Hematopoietic multipotent progenitor cell treated with erythropoietin and hydrocortisone succinate and interleukin-3 and kit ligand, for 15 days (in vitro differentiated cells): ENCODE measurements at places on chromosomes 6 and 20.

DNA sequence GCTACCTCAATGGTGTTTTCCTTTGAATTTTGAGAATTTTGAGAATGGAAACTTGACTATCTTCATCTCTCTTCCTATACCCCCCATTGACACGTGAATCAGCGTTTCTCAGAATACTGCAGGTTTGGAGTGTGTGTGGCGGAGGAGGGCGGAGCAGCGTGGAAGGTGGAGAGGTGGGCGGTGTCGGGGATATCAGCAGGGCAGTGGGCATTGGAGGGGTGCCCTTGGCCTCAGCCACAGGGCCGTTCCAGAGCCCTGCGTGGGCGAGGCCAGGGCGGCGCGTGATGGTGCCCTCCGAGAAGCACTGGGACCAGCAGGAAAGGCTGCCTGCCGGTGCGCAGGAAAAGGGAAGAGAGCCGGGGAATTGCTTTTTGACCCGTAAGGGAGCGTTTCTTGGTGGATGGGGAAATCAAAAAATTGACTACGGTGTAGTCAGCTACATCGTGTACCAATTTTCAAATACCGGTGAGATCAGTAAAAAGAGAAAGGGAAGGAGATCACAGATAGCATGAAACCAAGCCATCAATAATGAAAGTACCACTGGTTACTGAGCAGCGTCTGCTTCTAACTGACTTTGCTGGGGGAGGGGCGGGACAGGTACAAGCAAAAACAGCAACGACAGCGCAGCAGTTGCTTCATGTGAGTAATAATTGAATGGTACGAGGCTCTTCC is 82.7 kb upstream of the DUSP22 start:
- no peak for DNase-seq

DNA sequence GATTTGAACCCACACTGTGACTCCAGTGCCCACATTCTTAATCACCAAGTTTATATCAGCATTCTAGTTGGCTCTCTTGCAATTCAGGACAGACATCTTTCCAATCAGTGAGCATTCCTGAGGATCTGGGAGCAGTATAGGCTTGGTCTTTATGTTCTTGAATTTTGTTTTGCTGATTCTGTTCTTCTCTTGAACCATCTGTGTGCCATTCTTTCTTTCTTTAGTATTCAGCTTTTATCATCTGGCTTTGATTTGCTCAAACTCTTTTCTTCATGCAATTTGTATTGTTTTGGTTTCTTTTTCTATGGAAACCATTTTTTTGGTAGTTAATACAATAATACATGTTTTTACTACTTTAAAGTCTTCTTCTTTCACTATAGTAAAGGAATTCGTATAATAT is 162.4 kb downstream of the CD109 start:
- no peak for DNase-seq

DNA sequence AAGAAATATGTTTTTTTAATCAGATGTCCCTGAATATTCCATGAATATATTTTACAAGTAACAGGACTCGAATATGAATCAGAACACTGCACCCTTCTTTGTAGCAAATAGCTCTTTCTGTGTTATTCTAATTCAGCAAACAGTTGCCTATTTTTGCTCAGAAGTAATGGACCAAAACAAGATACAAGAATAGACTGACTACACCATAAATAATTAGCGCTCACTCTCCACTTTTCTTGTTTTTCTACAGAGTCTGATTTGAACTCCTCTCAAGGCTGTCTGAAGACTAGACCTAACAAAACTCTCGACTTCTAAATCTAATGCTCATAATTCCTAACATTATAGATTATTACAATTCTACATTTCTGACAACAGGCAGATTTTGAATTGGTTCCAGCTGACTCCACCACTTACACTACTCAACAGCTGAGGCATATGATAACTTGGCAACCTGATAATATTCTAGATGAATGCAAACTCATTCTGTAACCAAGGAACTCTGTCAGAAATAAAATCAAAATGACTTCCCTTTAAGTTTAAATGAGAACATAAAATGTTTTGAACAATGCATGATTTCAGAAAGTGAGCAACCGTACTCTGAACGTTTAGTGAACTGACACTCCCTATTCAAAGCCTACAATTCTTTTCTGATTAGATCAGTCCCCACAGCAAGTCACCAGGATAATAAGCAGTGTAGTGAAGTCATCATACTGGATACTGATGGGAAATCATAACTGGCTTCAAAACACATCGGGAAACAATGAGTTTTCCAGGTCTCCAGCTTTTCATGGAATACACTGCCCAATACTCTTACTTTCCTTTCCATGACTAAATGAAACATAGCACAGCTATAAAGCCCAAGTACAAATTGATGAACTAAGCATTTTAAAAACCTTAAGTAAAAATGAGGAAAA is 114.2 kb upstream of the BEND6 start:
- DNase-seq: no peak

DNA sequence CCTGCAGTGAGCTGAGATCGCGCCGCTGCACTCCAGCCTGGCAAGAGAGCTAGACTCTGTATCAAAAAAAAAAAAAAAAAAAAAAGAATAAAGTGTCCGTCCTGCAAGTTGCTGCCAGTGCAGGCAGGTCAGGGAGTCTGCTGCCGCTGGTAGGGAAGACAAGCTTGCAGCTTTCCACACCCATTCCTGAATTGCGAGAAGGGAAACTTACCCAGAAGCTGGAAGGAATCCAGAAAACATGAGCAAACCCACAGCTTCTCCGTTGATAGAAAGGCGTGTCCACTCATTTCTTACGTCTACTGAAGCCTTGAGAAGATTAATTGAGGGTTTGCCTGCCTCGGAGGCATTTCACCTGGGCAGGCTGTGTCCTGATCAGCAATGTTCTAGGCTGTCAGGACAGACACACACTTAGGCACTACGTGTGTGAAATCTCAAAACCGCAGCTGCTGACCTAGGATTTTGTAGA is 61.6 kb upstream of the DSP start:
- no peak for DNase-seq

DNA sequence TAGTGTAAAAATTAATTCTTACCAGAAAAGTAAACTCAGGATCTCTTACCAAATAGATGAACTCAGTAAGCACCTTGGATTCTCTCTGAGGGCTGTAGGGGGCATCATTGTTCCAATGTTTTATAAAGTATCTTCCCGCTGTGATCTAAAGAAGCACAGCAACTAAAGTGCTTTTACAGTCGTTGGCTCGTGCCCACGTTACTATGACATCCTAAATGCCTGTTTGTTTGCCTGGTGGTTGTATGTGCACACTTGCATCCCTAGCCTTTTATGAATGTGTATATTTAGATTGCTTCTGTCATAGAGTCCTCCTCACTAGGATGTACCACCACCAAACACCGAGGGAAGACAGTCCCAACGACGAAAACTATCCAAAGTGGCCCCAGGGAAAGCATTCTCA is 34.5 kb downstream of the SLX4IP start:
- DNase-seq: peak; percentile 78

- no peak for DNase-seq
Observed at GRCh38 chr6:57205550-57206328, 16.4 kb downstream of the RAB23 start.

DNA sequence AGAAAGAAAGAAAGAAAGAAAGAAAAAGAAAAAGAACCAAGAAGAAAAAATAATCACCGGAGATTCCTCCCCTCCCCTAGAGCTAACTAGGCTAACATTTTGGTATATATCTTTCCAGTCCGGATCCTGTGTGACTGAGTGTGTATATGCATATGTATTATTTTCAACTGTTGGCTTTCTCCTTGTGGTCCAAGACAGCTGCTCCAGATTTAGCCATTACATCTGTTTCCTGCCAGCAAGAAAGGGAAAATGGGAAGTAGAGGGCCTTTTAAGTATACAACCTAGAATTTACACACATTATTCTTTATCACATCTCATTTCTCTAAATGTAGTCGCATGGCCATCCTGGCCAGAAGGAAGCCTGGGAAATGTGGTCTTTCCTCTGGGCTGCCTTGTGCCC is 15.2 kb downstream of the SLC52A3 start:
- DNase-seq: no peak

DNA sequence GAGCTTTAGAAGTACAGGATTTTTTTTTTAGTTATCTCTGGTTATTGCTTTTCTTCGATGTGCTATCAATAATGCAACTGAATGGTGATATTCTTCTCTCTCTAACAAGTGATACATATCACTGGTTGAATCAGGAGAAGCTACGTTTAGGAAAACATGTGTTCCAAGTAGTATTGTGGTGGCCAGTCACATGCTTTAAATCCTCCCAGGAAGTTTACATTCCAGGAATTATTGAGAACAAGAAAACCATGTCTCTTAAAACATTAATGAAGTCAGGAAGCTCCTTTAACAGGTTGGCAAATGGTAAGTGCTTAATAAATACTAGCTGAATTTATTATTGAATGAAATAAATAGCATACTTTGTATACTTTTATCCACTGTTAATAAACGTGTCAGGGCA is 371.1 kb downstream of the BCKDHB start:
- no peak for DNase-seq

GRCh38 chr20:41340327-41341055 is at the start of gene LPIN3:
TSS of gene LPIN3 (plus strand) at chr20:41340821. CDS start at chr20:41345804, 4,983 bp downstream.
- DNase-seq: peak; percentile 68

DNA sequence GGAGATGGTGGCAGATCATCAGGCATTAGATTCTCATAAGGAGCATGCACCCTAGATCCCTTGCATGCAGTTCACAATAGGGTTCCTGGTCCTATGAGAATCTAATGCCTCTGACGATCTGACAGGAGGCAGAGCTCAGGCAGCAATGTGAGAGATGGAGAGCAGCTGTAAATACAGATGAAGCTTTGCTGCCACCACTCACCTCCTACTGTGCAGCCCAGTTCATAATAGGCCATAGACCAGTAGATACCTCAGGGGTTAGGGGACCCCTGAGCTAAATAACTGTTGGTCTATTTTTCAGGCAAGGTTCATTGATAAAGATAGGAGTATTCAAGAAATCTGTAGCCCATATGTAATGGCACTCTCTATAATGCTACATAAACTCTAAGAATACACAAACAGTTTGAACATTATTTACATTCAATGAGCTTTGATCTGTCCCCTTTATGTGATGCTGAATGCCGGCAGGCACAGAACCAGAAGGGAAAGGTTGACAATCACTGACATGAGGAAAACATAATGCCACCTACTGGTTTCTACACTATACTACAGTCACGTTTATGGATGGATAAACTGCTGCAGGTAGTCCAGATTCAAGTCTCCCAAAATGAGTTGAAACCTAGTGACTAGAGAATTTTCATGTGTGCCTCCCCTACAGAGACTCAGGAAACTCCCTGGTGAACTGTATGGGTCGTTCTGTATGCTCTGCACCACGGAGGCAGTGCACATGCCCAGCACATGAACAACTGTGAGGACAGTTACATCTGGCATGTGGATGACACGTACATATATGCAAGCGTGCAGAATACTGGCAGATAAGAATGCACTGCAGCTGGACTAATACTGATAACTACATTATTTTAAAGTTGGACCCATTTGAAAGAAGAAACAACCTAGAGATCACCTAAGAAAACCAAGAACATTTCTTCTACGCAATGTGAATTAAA is 72.0 kb downstream of the DST start:
- DNase-seq: peak; percentile 41

DNA sequence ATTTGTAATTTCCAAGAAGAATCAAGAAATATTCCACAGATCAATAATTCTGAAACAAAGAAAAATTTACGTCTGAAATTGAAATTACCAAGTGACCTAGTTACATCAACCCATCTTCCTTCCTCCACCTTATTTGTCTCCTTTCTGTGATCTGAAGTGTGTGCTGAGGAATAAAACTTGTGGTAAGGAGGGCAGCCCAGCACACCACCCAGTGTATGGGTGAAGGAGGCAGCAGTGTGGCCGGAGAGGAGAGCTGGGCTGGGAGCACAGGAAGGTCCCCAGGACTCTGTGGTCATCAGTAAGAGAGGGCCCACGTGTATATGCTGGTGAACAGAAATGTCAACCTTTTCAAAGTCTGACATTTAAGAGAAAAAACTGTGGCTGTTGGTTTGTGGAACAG is 11.3 kb upstream of the CCR6 start:
- DNase-seq: no peak

DNA sequence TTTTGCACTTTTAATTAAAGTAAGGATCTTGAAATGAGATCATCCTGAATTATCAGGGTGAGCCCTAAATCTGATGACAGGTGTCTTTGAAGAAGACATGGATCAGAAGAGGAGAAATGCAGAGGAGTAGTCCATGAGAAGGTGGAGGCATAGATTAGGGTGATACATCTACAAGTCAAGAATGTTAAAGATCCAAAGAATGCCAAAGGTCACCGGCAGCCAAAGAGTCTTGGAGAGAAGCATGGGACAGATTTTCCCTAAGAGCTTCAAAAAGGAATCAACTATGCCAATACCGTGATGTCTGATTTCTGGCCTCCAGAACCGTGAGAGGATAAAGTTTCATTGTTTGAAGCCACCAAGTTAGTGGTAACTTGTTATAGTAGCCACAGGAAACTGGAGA is 59.0 kb upstream of the THEMIS start:
- no peak for DNase-seq

- DNase-seq: no peak
Observed at GRCh38 chr6:18279422-18279821, 15.1 kb upstream of the DEK start.

DNA sequence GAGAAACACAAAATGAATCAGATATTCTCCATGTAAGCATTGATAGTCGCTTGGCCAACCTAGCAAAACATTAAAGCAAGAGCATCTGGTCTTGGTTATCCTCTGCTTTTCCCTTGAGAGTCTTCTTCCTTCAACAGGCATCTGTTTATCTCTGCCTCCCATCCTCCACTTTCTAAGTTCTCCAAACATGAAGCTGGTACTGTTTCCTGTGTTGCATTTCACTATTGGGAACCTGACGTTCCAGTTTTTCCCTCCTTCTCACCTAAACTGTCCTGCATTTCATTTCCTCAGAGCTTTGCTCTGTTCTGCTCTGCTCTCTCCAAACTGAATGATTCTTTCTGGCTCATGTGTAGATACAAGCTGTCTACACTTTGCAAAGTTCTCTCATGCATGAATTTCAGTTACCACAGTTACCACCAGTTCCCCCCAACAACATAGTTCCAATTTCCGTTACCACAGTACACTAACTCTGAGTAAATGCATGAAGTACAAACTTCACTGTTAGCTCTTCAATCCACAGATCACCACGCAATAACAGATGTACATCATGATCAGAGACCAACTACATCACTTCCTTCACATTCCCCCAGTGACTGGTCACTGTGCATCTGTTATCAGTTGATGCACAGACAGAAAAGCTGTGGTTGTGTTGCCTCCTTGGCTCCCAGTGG is 86.7 kb upstream of the F13A1 start:
- peak; percentile 14 for DNase-seq
